ENCODE measurements at places on chromosomes 1 and 21.
A peak's percentile ranks its signal among the peaks of the same experiment; 100 is the strongest.

GRCh38 chr1:193841857-193842256, 655.4 kb upstream of the B3GALT2 start:
- no peak for DNase-seq

DNA sequence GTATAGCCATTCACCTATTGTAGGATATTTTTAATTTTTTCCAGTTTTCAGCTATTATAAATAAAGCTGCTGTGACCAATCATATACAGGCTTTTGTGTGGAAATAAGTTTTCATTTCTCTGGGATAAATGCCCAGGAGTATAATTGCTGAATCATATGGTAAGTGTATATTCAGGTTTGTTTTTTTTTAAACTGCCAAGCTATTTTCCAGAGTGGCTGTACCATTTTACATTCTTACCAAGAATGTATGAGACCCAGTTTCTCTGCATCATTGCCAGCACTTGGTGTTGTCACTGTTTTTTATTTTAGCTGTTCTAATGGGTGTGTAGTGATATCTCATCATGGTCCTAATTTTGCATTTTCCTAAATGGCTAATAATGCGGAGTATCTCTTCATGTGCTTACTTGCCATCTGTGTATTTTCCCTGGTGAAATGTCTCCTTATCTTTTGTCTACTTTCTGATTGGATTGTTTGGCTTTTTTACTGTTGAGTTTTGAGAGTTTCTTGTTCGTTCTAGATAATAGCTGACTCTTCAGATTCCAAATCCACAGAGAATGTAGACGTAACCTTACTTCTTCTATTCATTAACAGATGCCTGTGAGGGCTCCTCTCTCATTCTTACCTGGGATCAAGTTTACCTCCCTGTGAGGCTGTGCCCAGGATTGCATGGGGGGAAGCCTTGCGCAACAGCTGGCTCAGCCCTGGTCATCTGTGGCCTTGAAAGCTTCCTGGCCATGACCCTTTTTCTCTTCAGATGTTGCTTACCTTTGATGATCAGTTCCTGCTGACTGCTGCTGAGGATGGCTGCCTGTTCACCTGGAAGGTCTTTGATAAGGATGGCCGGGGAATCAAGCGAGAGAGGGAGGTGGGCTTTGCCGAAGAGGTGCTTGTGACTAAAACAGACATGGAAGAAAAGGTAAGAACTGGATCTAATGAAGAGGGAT, 42.6 kb downstream of the CFAP57 start:
- no peak for DNase-seq

GRCh38 chr21:43767498-43767983, 8.6 kb downstream of the CSTB start:
- no peak for DNase-seq

- no peak for DNase-seq
Observed at GRCh38 chr21:29230551-29231261, 68.0 kb upstream of the BACH1 start.

DNA sequence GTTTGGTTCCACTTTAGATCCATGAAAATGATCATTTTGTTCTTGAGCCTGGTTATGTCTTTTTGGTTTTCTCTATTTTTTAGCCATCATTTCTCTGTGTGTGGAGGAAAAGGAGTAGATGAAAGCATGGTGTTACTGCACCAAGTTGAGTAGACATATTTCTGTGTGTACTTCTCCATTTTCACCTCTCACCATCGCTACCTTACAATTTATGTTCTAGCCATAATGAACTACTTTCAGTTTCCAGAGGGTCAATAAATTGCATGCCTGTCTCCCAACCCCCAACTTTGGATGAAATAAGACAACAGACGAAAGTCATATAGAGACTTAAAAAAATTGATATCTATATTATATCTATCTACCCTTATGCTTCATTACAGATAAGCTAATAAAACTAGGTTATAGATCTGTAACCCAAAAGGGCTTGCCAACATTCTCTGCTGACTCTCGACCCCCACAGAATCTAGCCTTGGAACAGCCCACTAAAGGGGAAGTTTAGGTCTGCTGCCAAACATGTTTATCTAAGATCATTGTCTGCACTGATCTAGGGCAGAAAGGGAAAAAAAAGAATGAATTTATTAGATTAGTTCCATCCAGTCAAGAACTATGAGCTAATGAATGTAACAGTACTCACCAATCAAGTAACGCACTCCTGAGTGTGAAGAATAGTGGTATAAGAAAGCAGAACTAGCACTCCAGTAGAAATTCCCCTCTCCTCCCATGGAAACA, 7.5 kb upstream of the MAN1A2 start:
- no peak for DNase-seq

- DNase-seq = peak; percentile 98
Observed at GRCh38 chr1:157090196-157090647, 9.4 kb downstream of the ETV3L start.

GRCh38 chr1:172719694-172720138, 60.8 kb downstream of the FASLG start:
- no peak for DNase-seq

GRCh38 chr21:38824124-38824822, 18.5 kb downstream of the ETS2 start:
- no peak for DNase-seq

DNA sequence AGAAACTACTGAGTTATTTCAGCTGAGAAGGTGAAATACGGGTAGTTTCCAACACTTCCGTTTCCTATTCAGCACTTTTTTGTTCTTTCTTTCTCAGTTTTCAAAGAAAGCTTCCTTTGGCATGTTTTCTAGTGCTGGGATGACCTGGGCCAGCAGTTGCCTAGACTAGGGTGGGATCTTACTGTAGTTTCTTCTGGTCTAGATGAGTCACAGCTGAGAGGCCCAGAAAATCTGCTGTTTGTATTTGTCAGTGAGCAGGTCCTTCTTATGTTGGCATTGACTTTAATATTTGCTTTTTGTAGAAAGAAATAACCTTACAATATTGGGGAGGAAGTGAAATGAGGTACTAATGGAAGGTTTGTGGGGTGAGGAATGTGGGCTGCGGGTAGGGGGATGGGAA, 22.2 kb downstream of the C1orf21 start:
- no peak for DNase-seq

- DNase-seq = no peak
Observed at GRCh38 chr1:111600886-111601386, 18.7 kb upstream of the RAP1A start.

- no peak for DNase-seq
Observed at GRCh38 chr1:153390938-153391710, at the start of gene S100A8. S100A8 (minus strand) TSS chr1:153391073; CDS start chr1:153390535, 538 bp downstream.

- no peak for DNase-seq
Observed at GRCh38 chr21:35982717-35983116, 77.6 kb downstream of the SETD4 start.

GRCh38 chr1:212256369-212256768, 28.8 kb upstream of the PPP2R5A start:
- no peak for DNase-seq

- DNase-seq = no peak
Observed at GRCh38 chr1:47563201-47563600, 125.4 kb downstream of the FOXD2 start.

- no peak for DNase-seq
Observed at GRCh38 chr1:55904541-55904940, 674.8 kb downstream of the PLPP3 start.

DNA sequence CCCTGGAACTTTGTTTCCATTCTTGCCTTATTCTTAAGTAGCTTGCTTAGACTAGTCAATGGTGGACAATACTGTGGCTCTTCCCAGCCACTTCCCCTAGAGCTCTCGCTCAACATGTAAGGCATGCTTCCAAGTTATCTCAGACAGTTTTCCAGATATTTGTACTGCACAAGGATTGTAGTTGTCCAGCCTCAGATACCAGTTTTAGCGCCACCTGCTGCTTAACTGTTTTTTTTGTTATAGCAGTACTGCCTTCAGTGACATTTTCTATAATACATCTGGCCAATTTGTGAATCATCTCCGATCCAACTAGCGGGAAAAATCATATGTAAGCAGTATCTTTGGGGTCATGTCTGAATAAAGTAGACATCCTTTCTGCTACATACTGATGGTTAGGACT, 346.7 kb upstream of the ADGRL4 start:
- no peak for DNase-seq

Data from activated CD8-positive, alpha-beta memory T cell treated with anti-CD3 and anti-CD28 coated beads, Interleukin-2, amount 50 U/mL, for 48 hours (primary cell).